ENCODE measurements at places on chromosomes 6 and 20.

GRCh38 chr6:26280407-26280806 is 84.6 kb upstream of the BTN3A2 start:
- DNase-seq: no peak

- DNase-seq: no peak
Measured at GRCh38 chr6:115947966-115948541, 112.6 kb downstream of the FRK start.

DNA sequence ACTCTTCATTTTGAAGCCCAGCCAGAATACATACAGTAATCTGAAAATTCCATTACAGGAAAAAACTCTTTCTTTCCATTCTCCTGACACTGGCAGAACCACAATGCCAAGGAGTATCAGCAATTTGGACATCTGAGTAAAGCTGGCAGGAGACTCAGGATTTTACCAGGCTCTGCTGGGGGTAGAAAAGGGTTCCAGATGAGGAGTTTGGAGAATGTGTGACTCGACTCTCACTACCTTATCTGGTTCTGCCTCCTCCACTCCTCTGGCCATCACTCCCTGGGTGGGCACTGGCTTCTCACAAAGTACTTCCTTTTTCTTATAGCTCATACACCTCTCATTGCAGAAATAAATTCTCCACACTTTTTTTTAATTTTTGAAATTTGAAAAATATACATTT is 10.6 kb upstream of the WFDC8 start:
- no peak for DNase-seq

GRCh38 chr20:16664020-16664419 is 65.8 kb upstream of the SNRPB2 start:
- no peak for DNase-seq
